ENCODE measurements at places on chromosomes 4 and X. TPM values are rescaled to one million over a fixed set of nuclear protein-coding genes. Genes with fewer than 3 reads are reported as not detected.

Gene GYPA
- 1.2 TPM for total RNA-seq

Gene CYP2U1
- 4.0 TPM for total RNA-seq

Gene APLN
- total RNA-seq, result 1.2 TPM

Gene PRR32
- not detected for total RNA-seq

Gene RPL34
- total RNA-seq, result 334 TPM

Gene MTHFD2L
- 21.0 TPM for total RNA-seq

Gene TBC1D9
- 7.5 TPM for total RNA-seq

Gene ADRA2C
- total RNA-seq, result 0.28 TPM

Gene RIPPLY1
- 0.75 TPM for total RNA-seq

Gene CISD2
- 32.4 TPM for total RNA-seq

Gene CLIC2
- total RNA-seq, result 6.0 TPM

Gene GABRA4
- not detected for total RNA-seq

Gene FOXR2
- not detected for total RNA-seq

Gene INTU
- 1.1 TPM for total RNA-seq

Gene PLAC1
- total RNA-seq, result not detected

Gene IGBP1
- 10.2 TPM for total RNA-seq

Gene FNIP2
- total RNA-seq, result 60.8 TPM

Gene EDNRA
- total RNA-seq, result 2.0 TPM

Gene ADGRG4
- 0.13 TPM for total RNA-seq

Gene GPRASP2
- 5.5 TPM for total RNA-seq
